ENCODE measurements at places on chromosomes 1 and 21.

- DNase-seq: no peak
Measured at GRCh38 chr1:230910755-230911117, 42.4 kb upstream of the C1orf198 start.

DNA sequence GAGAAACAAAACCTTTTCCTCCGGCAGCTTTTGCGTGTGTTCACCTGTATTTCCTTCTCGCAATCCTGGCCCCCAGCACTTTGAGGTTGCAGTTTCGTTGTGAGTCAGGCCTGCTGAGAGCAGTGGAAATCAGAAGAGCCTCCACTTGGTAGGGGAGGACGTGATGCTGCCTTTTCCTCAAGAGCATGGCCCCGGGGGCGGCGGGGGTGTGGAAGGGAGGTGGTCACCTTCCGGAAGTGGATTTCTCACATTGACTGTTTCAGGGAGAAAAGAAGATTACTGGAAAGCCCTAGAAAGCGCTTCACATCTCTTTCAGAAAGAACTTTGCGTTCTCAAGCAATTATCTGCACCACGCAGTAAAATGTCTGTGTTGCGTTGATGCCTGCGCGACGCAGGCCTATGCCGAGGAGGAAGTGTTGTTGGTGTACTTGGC is 12.2 kb upstream of the IL10 start:
- no peak for DNase-seq

DNA sequence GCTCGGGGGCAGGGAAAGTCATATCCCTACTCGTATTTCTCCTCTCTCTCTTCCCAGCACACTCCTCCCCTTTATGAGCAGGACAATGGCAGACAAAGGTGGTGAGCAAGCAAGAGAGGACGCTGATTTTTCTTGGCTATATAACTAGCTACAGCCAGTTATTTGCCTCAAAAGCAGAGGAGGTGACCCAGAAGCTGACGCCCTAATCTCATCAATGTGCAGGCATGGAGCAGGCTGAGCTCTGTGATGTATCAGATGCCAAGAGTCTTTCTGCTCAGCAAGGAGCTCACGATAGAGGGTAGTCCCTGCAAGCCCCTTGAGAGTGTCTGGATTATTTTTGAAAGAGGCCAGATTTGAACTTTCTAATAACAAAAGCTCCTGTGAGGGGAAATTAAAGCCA is 75.5 kb downstream of the ASTN1 start:
- no peak for DNase-seq

- no peak for DNase-seq
Measured at GRCh38 chr1:229231754-229232119, 39.2 kb upstream of the RAB4A start.

GRCh38 chr1:197740992-197741391 is 34.3 kb downstream of the DENND1B start:
- no peak for DNase-seq

DNA sequence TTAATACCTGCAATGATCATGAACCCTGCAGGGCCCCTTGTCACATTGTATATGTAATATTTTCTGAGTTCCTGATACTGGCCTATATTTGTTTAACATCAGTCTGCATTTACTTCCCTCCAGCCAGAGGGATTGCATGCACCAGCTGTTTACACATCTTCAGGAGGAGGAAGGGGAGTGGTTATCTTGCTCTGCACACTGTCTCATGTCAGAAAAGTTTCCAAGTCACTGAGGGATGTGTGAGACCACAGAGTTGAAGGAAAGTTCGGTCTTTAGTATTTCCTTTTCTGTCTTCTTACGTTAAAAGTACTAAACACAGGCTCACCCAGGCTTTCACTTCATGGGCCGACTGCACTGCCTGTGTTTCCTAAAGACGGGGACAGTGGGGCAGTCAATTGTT is 574.1 kb downstream of the LMO4 start:
- DNase-seq: no peak

GRCh38 chr1:204376919-204377799 is 17.4 kb upstream of the PLEKHA6 start:
- DNase-seq: peak; percentile 92

DNA sequence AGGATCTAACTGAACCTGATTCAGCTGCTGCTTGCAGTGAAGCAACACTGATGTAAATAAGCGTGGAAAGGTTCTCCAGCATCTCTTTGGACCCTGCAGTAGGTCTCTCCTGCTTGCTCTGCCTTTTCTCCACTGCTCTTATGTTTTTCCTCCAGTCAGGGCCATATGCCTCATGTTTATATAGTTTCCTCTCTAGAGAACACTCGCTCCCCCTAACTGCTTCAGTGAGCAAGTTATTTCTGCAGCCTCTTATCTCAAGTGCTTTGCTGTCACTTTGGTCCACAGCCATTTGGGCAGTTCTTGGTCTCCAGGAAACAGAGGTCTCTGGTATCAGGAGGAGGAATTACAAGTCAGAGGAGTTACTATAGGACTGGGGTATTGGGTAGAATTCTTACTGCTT is 5.3 kb downstream of the PRUNE1 start:
- DNase-seq: no peak

- peak; percentile 9 for DNase-seq
Measured at GRCh38 chr1:79197421-79197820, 190.9 kb upstream of the ADGRL4 start.

DNA sequence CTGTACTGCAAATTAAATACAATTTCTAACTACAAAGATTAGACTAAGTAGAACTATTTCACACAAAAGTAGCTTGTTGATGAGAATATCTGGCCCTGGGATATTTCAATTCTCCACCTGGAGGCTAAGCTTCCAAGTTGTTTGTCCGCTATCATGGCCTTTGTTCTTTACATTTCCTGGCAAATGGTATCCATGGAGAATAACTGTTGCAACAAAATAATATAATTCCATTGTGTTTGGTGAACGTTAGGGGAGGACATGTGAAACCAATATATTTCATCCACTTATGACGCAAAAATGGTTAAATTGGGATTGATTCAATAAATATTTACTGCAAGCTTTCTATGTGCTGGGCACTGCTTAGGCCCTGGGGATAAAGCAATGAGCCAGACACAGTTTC is 565.4 kb downstream of the PTPRC start:
- DNase-seq: no peak

DNA sequence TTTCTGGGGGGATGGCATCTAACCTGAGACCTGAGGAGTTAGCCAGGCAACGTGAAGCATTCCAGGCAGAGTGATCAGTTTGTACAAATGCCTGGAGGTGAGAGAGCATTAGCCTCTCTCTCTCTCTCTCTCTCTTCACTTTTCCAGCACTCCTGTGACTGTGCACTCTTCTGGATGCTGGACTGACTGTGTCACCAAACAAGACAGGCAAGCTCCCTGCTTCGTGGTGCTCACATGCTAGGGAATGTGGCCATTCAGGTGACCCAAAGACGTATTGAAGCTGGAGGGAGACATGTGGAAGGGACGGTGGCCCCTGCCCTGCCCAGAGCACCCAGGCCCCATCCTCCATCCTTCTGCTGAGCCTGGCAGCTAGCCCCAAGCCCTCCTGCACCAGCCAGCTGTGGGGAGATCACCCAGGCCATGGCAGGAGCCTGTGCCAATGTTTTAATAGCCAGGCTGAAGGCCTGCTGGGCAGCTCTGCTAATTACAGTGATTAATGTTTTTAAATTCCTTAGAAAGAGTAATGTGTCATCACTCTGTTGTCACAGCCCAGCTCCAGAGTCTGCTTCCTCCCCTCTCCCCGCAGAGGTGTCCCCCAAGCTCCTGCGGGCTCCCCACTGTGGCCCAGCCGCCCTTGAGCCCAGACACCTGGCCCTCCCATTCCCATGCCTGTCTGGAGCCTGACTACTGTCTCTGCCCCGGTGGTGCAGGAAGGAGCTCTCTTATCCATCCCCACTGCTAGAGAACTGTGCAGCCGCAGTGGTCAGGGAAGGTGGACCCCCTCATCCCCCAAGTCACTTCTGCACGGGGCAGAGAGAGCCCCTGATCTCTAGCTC is 48.9 kb downstream of the UBIAD1 start:
- peak; percentile 20 for DNase-seq

DNA sequence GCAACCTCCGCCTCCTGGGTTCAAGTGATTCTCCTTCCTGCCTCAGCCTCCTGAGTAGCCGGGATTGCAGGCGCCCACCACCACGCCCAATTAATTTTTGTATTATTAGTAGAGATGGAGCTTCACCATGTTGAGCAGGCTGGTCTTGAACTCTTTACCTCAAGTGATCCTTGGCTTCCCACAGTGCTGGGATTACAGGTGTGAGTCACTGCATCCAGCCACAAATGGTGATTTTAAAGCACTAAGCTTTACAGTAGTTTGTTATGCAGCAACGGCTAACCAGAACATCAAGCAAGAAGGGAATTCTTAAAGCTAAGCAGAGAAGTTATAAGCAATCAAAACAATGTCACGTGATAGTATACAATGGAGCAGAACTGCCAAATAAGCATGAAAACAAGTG is 65.7 kb downstream of the NVL start:
- no peak for DNase-seq

GRCh38 chr1:116826818-116827606 is 72.8 kb downstream of the CD2 start:
- DNase-seq: peak; percentile 16

DNA sequence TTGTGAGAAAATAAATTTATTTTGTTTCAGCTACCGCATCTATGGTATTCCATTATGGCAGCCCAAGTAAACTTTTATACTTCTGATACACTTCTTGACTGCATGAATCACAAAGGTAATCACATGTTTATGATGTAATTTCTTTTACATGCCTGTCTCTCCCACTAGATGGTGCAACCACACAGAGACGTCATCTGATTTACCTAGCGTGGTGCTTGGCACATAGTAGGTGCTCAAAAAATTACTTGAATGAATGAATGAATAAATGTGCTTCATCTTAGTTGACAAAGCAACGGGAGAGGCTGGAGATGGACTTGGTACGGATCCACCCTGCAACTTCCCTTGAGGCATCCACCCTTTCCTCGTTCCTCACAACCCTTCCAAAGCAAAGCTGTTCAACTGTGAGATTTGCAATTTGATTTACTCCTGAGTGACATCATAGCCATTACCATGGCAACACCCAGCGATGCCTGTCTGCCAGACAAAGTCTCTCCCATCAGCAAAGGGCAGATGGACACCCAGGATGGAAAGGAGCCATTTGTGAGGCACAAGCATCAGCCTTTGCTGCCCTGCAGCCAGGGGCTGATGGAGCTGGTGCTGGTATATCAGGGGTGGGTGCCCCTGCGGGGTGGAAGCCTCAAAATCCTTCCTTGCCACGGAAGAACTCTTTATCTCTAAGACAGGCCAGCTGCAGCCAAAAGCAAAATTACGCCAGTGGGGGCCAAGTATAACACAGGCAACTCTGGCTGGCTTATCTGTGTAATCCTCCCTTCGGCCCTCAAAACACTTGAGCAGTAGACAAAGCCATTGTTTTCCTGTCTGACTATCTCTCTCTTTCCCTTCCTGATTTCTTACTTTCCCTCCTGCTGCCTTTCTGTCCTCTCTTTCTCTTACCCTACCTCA is 18.9 kb upstream of the VWA5B1 start:
- peak; percentile 19 for DNase-seq

GRCh38 chr1:92989936-92990583 is 28.8 kb upstream of the DIPK1A start:
- DNase-seq: no peak

- DNase-seq: no peak
Measured at GRCh38 chr21:36773117-36773516, 74.2 kb downstream of the SIM2 start.

DNA sequence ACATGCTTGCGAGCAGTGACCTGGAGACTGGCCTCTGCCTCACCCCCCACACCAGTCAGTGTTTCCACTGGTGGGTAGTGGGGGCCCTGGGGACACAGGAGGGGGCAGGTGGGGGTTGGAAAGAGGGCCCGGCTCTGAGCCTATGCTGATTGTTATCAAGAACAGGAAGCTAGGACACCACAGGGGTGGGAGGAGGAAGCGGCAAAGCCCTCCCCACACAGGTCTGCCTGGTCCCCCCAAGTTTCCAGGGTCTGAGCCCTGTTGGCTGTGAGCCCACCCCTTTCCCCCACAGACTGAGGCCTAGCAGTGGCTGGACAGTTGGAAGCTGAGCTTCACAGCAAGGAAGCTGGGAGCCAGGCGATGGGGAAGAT is 1.6 kb upstream of the PTPN7 start:
- no peak for DNase-seq
